ENCODE measurements at places on chromosomes 11 and 22.

- peak; percentile 5 for DNase-seq
These were observed 115.0 kb downstream of the PHF21B start for GRCh38 chr22:44894782-44895181.

DNA sequence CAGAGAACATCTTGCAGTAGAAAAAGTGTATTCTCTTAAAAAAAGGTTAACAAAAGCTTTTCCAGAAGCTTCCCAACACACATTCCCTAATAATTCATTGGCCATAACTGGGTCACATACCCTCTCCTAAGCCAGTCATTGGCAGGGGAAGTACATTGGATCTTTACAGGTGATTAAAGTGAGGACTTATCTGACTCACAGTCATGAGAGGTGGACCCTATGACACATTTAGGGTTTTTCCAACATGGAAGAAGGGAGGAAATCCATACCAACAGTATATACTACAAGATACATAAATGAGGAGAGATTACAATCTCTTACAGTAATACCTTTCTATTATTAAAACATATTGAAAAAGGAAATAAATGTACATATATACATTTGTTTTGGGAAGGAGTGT, 72.2 kb downstream of the CCDC73 start:
- DNase-seq, result no peak

DNA sequence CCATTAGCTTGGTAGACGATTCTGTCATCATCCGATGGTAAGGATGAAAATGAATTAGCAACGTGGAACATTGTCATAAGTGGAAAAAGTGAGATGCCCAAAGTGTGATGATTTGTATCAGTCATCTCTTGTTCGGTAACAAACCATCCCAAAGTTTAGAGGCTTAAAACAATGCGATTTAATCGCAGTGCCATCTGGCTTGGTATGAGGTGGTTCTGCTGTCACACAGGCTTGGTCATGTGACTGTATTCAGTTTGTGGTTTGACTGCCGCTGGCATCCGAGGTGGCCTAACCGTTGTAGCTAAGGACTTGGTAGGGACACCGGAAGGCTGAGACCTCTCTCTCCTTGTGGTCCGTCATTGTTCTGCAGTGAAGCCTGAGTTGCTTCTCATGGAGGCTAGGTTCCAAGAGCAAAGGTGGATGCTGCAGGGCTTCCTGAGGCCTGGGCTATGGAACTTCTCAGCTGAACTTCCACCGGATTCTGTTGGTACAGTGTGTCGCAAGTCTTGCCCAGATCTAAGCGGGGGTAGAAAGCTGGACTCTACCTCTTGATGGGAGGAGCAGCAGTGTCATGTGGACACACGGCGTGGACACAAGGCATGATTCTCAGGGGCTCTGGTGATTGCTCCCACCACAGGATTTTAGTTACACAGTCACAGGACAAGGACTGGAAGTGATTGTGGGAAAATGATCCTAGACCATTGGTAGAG, 36.3 kb downstream of the BCR start:
- DNase-seq, result no peak

- DNase-seq, result no peak
These were observed 6.1 kb upstream of the TPP1 start for GRCh38 chr11:6625156-6625831.

DNA sequence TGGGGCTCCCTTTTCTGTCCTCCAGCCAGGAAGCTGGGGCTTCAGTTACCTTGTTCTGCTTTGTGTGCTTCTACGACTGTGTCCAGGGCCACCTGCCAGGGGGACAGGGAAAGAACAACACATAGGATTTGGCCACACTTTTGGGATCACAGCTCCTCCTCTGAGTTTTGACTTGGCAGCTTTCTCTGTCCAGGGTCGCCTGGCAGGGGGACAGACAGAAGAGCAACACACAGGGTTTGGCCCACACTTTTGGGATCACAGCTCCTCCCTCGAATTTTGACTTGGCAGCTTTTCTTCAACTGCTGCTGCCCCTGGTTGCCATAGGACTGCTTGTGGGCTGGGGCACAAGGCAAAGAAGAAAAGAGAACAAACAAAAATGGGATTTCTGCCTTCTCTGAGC, 19.1 kb downstream of the INCENP start:
- peak; percentile 85 for DNase-seq

- DNase-seq, result no peak
These were observed 9.0 kb upstream of the VPREB1 start for GRCh38 chr22:22235558-22235957.

DNA sequence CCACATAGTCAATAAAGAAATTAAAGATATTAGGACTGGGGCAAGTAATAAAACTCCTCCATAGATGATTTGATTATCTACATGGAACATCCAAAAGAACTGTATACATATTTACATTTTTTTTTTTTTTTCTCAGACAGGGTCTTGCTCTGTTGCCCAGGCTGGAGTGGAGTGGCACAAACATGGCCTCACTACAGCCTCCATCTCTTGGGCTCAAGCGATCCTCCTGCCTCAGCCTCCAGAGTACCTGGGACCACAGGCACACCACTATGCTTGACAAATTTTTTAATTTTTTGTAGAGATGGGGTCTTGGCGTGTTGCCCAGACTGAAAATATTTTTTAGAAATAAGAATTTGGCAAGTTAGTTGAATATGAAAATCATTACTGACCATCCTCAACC, 24.7 kb downstream of the REXO2 start:
- DNase-seq, result no peak

DNA sequence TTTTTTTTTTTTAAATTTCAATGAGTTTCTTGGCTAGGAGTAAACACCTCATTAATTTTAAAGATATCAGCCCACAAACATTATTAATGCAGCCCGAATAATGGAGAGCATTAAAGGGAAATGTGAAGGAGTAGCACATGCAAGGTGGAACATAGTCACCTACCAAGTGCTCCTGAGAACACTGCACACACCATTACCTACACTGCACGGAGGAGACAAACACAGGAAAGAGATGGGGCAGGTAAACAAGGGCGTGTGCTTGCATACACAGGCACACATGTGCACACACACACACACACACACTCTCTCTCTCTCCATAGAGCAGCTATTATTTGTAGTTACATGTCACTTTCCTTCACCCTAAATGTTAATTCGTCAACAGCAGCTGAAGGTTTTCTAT, 30.2 kb downstream of the HTR3B start:
- no peak for DNase-seq

DNA sequence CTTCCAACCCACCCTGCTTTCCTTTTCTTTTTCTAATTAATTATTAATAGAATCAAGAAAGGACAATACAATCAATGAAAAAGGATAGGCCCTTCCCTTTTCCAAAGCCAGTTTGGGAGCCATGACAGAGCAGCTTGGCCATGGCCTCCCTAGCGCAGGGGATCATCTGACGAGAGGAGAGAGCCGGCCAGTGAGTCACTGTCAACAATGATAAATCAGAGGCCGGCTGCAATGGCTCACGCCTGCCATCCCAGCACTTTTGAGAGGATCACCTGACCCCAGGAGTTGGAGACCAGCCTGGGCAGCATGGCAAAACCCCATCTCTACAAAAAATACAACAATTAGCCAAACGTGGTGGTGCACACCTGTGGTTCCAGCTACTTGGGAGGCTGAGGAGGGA, 27.5 kb upstream of the KRTAP5-7 start:
- no peak for DNase-seq

DNA sequence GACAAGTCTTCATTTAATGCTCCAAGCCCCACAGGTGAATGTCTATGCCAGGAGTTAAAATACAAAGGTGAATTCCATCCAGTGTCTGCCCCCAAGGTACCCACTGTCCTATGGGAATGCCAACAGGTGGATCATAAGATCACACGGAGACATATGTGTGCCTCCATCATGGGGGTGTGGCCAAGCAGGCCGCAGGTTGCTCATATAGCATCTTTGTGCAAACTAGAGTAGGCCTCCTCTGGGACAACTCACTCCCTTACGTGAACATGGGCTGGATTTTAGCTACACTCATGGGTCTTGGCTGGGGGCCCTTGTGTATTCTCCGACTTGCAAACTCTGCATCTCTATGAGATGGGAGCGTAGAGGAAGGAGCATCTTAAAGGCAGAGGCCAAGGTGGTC, 6.9 kb downstream of the NCF4 start:
- DNase-seq, result no peak

DNA sequence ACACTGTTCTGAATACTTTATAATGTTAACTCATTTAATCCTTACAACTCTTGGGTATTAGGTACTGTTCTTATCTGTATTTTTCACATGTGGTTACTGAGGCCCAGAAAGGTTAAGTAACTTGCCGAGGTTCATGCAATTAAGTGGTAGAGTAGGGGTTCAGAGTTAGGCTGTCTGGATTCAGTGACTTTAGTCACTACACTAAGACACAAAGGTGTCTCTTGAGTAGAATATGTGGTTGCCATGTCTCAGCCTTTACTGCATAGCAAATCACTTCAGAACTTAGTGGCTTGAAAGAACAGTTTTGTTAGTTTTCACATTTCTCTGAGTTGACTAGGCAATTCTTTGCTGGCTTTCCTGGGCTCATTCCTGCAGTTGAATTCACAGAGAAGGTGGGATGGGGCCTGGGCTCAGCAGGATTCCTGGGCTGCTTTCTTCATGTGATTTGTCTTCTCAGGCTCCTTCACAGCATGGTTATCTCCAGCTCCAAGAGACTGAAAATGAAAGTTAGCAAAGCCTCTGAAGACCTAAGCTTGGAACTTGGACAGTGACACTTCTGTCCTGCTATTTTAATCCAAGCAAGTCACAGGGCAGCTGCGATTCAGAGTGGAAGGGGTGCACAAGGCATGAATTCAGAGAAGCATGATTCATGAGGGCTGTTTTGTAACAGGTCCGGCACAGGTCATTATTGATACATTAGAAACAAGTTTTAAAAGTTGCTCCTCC, 68.3 kb downstream of the SPECC1L start:
- DNase-seq, result no peak

DNA sequence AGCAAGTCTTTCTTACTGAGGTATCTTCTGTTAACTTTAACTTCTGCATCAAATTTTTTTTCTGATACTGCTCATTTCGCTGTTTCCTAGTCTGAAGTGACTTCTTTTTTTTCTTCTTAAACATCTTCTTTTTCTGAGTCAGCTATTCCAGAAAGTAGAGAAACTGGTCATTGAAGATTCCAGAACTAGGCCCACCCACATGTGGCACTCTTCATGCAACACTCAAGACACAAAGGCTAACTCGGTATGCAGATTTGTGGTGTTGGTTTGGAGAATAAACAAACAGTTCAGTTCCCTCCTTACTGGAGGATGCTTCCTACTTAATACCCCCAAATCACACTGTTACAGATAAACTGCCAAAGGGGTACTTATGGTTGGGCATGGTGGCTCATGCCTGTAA, 25.2 kb upstream of the MTCH2 start:
- no peak for DNase-seq

DNA sequence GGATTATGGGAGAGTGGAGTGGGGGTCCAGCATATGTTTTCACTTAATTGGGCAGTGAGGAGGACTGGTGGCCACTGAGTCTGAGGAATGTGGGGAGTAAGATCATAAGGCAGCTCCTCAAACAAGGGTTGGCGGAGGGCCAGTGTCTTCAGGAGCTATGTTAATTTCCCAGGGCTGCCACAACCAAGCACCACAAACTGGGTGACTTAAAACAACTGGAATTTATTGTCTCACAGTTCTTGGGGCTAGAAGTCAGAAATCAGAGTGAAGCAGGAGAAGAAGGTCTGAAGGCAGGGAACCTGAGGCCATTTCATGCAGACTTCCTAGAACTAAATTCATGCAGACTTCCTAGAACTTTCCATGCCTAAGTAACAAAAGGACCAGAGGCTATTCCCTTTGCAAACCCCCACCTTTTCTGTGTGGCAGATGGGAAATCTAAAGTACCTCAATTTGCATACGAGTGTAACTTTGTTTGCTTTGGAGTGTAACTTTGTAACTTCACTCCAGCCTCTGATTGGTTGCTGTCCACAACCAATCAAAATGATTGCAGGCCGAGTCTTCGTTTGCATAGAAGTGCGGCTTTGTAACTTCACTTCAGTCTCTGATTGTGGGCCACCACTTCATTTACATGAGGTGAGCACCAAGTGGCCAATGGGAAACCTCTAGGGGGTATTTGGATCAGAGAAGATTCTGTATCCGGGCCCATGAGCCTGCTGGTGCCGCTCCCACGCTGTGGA, 50.5 kb upstream of the ZBED5 start:
- DNase-seq, result no peak

GRCh38 chr11:106022795-106023275, 795 bp upstream of the MSANTD4 start:
- DNase-seq, result no peak

GRCh38 chr11:92753161-92753560, 216.3 kb upstream of the MTNR1B start:
- DNase-seq, result no peak

GRCh38 chr11:76270389-76270788, 64.1 kb upstream of the WNT11 start:
- DNase-seq, result peak; percentile 78

DNA sequence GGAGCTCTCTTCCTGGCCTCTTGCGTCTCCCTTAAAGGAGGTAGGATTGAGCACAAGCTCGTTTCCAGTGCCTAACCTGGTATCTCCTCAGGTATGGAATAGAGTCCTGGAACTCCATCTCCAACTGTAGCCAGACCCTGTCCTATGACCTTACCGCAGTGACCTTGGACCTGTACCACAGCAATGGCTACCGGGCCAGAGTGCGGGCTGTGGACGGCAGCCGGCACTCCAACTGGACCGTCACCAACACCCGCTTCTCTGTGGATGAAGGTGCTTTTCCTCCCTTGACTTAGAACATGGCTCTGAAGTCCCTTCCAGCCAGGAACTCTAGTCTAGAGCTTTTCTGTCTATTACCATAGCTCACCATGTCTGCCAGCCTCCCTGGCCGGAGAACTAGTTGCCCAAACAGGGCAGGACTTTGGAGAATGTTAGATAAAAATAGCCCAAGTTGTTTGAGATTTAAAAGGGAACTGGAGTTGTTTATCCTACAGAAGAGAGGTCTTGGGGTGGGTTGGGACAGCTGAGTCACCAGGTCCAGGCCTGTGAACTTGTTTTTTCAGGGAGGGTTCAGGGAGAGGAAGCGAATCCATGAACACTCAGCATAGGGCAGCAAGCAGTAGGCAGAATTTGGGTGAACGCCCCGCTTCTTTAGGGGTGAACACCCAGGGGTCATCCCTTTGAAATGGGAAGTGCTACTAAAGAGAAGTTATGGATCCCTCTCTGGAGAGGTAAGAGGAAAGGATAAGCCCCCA, 3.3 kb downstream of the IL10RA start:
- no peak for DNase-seq

- no peak for DNase-seq
These were observed 9.2 kb downstream of the MYO18B start for GRCh38 chr22:25751174-25751581.

DNA sequence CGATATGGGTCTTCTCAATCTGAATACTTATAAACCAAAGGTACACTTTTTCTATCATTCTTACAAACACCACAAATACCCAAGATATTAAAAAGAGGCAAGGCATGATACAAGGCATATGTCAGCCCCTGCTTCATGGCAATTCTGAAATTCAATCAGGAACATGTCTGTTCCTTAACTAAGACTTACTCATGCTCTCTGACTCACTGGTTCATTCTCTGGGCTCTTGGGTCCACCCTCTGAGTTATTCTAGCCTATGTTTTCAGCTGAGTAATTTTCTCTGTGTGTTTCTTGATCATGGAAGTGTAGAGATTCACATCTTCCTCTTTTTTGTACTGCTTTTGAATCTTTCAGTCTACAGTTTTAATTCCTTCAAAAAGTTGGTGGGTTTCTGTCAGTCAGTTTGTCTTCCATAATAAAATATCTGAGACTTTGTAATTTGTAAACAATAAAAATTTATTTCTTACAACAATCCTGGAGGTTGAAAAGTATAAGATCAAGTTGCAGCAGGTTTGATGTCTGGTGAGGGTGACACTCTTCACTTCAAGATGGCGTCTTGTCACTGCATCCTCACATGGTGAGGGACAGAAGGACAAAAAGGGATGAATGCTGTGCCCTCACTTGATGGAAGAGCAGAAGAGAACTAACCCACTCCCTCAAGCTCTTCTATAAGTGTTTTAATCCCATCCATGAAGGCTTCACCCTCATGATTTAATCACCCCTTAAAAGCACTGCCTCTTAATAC, 211.7 kb downstream of the FAM76B start:
- no peak for DNase-seq

All from right hindlimb (tissue), 1 donor.